Ovary (tissue), 10 donors: ENCODE measurements at places on chromosomes 6 and 20. TPM values are rescaled to one million over a fixed set of nuclear protein-coding genes. Genes with fewer than 3 reads are reported as not detected.

Gene PHF10
- total RNA-seq = 94.1 TPM

Gene RPS6KA2
- total RNA-seq = 49.9 TPM

Gene KIF25
- 0.32 TPM for total RNA-seq

Gene SLC35D3
- total RNA-seq = not detected

Gene C6orf141
- total RNA-seq = 0.40 TPM

Gene MPIG6B
- not detected for total RNA-seq

DNA sequence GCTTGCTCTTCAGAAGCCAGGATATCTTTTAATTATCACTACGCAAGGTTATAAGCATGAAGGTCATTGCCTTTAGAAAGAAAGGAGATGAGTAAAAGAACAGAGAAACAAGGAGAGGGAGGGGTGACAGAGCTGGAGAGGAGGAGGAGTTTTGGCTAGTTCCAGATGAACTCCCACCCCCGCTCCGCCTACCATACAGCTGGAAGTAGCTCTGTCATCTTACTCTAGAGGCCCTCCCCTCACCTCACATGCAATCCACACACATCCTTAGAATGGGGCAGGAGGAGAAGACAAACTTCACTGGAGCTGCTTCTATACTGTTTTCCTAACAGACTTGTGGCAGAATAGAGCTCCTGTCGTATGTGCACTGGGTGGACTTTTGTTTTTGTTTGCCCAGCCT is 144.7 kb downstream of the SCML4 start:
- H3K36me3 ChIP-seq = no peaks in the 10 kb centered on the region
- H3K4me1 ChIP-seq = peaks cover 1% of the 10 kb centered on the region
- H3K4me3 ChIP-seq = no peak overlapping the region
- DNase-seq = peak; percentile 51
- H3K27me3 ChIP-seq = no peaks in the 10 kb centered on the region

DNA sequence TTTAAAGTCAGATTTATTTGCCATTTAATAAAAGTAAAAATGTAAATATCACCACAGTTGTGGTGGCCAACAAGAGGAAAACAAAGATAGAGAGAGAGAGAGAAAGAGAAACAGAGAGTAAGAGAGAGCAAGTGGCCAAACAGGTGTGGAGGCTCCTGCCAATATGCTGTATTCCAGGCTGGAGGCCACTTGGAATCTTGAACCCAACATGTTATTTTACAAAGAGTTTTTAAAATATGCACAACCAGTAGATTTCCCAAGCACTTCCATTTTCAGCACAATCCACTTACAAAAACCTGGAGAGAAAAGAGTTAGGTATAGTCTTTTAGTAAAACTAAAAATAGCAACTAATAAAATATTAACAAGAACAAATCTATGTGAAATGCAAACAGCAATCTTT is 1323.1 kb upstream of the CITED2 start:
- no peak overlapping the region for H3K27ac ChIP-seq
- no peaks in the 10 kb centered on the region for H3K27me3 ChIP-seq
- no peaks in the 10 kb centered on the region for H3K4me1 ChIP-seq
- no peaks in the 10 kb centered on the region for H3K36me3 ChIP-seq

GRCh38 chr6:52333840-52334200 is 28.1 kb upstream of the PAQR8 start:
- no peaks in the 10 kb centered on the region for H3K27me3 ChIP-seq
- DNase-seq = no peak
- H3K36me3 ChIP-seq = no peaks in the 10 kb centered on the region

GRCh38 chr6:53065266-53066076 is at the start of gene FBXO9:
Gene FBXO9, plus strand, starts transcription at chr6:53065404. Its CDS starts 386 bp downstream, at chr6:53065790.
- H3K27ac ChIP-seq = peak within 1 kb of the TSS; percentile 92
- peak; percentile 79 for DNase-seq
- H3K27me3 ChIP-seq = no peaks in the 10 kb centered on the region
- no peaks in the 10 kb centered on the region for H3K36me3 ChIP-seq

GRCh38 chr20:37095599-37096414 is at the start of gene RBL1:
Gene RBL1, minus strand, starts transcription at chr20:37095997. Its CDS starts 69 bp downstream, at chr20:37095928.
- peak within 1 kb of the TSS; percentile 90 for H3K4me3 ChIP-seq
- no peaks in the 10 kb centered on the region for H3K27me3 ChIP-seq
- peaks cover 6% of the 10 kb centered on the region for H3K4me1 ChIP-seq
- peak within 1 kb of the TSS; percentile 39 for H3K27ac ChIP-seq
- DNase-seq = peak; percentile 88
- no peaks in the 10 kb centered on the region for H3K36me3 ChIP-seq

GRCh38 chr6:158717341-158718330 is 67.8 kb downstream of the SYTL3 start:
- H3K27ac ChIP-seq = no peak overlapping the region
- DNase-seq = no peak
- H3K4me1 ChIP-seq = no peaks in the 10 kb centered on the region

DNA sequence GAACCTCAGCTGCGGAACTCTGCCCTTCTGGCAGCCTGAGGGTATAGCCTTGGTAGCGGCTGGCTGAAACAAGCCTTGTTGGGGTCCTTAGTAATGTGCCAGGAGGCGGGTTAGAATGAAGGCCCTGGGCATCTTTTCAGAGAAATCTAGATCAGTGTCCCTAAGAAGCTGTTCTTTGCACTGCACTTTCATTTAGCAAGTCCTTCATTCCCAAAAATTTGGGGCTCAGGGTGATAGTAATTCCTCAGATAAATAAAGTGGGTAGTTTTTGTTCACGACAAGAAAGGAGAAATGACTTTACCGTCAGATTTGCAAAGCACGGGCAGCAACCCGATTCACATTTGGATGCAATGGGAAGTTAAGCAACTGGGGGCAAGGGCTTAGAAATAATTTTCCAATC is 3.2 kb downstream of the INSM1 start:
- peaks cover 5% of the 10 kb centered on the region for H3K27me3 ChIP-seq
- H3K36me3 ChIP-seq = no peaks in the 10 kb centered on the region
- H3K27ac ChIP-seq = no peak overlapping the region
- DNase-seq = no peak

- H3K36me3 ChIP-seq = no peaks in the 10 kb centered on the region
- H3K4me3 ChIP-seq = no peak overlapping the region
- no peak overlapping the region for H3K27ac ChIP-seq
- H3K27me3 ChIP-seq = no peaks in the 10 kb centered on the region
Measured at GRCh38 chr20:14877301-14878028, 540.1 kb upstream of the FLRT3 start.

- no peaks in the 10 kb centered on the region for H3K36me3 ChIP-seq
- no peak for DNase-seq
- H3K27me3 ChIP-seq = no peaks in the 10 kb centered on the region
- no peak overlapping the region for H3K27ac ChIP-seq
- H3K4me1 ChIP-seq = peaks cover 1% of the 10 kb centered on the region
Measured at GRCh38 chr6:159217595-159218275, 48.5 kb downstream of the FNDC1 start.

DNA sequence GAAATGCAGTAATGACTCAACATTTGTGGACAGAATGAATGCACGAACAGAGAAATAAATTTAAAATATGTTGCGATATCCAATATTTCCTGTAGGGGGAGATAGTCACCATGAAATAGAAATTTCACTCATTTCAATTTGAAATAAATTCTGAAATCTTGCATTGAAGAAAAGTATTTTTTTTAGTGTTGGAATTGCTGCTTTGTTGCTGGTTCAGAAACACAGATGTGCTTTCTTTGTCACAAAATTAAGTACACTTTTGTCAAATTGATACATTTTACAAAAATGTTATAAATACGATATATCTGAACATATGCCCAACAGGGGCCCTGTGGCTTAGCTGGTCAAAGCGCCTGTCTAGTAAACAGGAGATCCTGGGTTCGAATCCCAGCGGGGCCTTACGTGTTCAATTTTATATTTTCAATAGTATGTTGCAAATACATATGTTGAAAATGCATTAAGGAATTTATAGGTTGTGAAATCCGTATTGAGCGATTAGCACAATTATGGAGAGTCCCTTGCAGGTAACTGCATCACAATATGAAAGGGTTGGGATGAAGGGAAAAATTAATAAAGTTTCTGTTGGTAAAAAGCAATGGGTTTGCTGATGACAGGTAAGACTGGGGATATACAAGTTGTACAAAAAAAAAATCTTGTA is 85.4 kb upstream of the PRSS16 start:
- no peaks in the 10 kb centered on the region for H3K4me1 ChIP-seq
- peak; percentile 29 for DNase-seq
- no peaks in the 10 kb centered on the region for H3K27me3 ChIP-seq
- H3K4me3 ChIP-seq = no peak overlapping the region
- H3K27ac ChIP-seq = no peak overlapping the region
- no peaks in the 10 kb centered on the region for H3K36me3 ChIP-seq

- H3K4me1 ChIP-seq = no peaks in the 10 kb centered on the region
- no peak overlapping the region for H3K27ac ChIP-seq
- H3K4me3 ChIP-seq = no peak overlapping the region
- H3K27me3 ChIP-seq = no peaks in the 10 kb centered on the region
- DNase-seq = no peak
- H3K36me3 ChIP-seq = no peaks in the 10 kb centered on the region
Measured at GRCh38 chr20:18722371-18722770, 91.2 kb upstream of the SCP2D1 start.

- no peak overlapping the region for H3K27ac ChIP-seq
- no peak for DNase-seq
- H3K36me3 ChIP-seq = no peaks in the 10 kb centered on the region
- H3K4me3 ChIP-seq = no peak overlapping the region
Measured at GRCh38 chr6:100460650-100461204, 4.0 kb downstream of the SIM1 start.

- no peaks in the 10 kb centered on the region for H3K36me3 ChIP-seq
- H3K27me3 ChIP-seq = no peaks in the 10 kb centered on the region
- H3K27ac ChIP-seq = no peak overlapping the region
- no peak overlapping the region for H3K4me3 ChIP-seq
- peaks cover 7% of the 10 kb centered on the region for H3K4me1 ChIP-seq
Measured at GRCh38 chr6:52594221-52594620, 17.4 kb upstream of the TRAM2 start.

GRCh38 chr6:44059359-44060346 is 67.6 kb downstream of the MRPL14 start:
- H3K27me3 ChIP-seq = no peaks in the 10 kb centered on the region
- H3K4me3 ChIP-seq = no peak overlapping the region
- DNase-seq = no peak

DNA sequence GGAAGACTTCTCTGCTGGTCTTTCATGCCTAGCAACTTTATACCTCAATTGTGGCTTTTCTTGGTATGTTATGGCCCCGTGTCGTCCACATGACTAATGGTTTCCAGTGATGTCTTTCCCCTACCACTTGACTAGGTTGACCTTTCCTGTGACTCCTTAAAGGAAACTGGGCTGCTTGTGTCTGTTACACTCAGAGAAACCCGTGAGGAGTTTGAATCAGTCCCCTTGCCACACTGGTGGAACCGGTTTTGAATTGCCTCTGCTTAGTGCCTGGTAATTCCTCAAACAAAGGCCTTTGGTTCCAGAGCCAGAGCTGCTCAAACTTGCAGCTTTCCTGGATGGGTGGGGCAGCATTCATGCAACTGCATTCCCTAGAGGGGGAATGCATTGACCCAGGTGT is 21.9 kb downstream of the ECT2L start:
- no peak overlapping the region for H3K27ac ChIP-seq
- DNase-seq = no peak
- no peaks in the 10 kb centered on the region for H3K27me3 ChIP-seq
- no peaks in the 10 kb centered on the region for H3K36me3 ChIP-seq
- H3K4me3 ChIP-seq = no peak overlapping the region

DNA sequence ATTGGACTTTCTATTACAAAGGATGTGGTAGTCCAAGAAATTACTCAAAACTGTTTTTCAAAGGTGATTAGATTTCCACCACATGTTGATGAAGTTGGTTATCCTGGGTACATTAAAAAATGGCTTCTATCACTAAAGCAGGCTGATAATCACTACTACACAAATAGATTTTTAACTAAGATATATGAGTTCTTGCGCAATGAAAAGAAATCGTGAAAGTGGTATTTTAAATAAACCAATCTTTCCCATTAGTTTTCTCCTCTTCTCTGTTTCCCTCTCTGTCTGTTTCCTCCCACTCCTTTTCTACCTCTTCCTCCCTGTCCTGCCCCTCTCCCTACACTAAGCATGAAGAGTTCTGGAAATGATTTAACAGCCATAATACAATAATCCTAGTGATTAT is 487.9 kb upstream of the CITED2 start:
- H3K27ac ChIP-seq = no peak overlapping the region
- H3K36me3 ChIP-seq = no peaks in the 10 kb centered on the region
- no peak overlapping the region for H3K4me3 ChIP-seq
- no peak for DNase-seq
- H3K27me3 ChIP-seq = no peaks in the 10 kb centered on the region
- H3K4me1 ChIP-seq = no peaks in the 10 kb centered on the region

DNA sequence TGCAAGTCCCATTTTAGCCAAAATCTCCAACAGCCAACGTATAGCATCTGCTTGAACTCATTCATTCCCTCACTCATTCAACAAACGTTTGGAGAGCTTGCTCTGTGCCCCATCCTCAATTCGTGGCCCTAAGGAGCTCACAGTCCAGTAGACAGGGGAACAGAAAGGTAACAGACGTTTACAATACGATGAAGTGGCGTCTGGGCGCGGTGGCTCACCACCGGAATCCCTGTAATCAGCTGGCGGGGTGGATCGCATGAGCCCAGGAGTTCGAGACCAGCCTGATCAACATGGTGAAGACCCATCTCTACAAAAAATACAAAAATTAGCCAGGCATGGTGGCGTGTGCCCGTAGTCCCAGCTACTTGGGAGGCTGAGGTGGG is 790 bp upstream of the E2F1 start:
- no peak overlapping the region for H3K4me3 ChIP-seq
- peak overlapping the region; percentile 50 for H3K27ac ChIP-seq
- no peaks in the 10 kb centered on the region for H3K27me3 ChIP-seq
- no peak for DNase-seq
- H3K4me1 ChIP-seq = peaks cover 17% of the 10 kb centered on the region
- H3K36me3 ChIP-seq = no peaks in the 10 kb centered on the region

- no peak overlapping the region for H3K27ac ChIP-seq
- H3K27me3 ChIP-seq = no peaks in the 10 kb centered on the region
- no peak for DNase-seq
- H3K36me3 ChIP-seq = no peaks in the 10 kb centered on the region
Measured at GRCh38 chr20:22583773-22584521, 425 bp downstream of the FOXA2 start.

DNA sequence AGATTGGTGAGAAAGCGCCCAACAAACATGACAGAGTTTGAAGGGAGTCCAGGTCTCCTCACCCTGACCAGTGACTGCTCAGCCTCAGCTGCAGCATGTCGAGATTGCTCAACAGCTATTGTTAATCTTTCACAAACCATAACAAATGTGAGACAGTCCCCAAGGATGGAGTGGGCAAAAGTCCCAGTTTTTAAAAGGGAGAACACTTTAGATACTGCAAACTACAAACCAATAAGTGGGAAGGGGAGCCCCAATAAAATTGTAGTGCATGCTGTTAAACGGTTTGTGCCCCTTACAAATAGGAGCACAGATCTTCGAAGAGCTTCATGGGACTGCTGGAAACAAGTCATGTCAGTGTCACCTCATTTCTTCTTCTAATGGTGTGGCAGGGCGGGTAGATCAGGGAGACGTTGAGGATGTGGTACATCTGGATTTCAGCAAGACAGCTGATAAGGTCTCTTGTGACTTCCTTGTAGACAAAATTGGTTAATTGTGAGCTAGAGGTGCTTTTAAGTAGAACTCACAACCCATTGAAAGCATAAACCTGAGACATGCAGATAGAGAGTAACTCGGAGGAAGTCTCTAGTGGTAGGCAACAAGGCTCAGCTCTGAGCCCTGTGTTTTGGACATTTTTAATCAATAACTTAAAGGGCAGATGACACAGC is 134.0 kb upstream of the ARMC2 start:
- H3K27me3 ChIP-seq = no peaks in the 10 kb centered on the region
- no peaks in the 10 kb centered on the region for H3K36me3 ChIP-seq
- H3K27ac ChIP-seq = peak overlapping the region; percentile 42
- H3K4me1 ChIP-seq = peaks cover 22% of the 10 kb centered on the region
- H3K4me3 ChIP-seq = no peak overlapping the region
